Hepatocyte (in vitro differentiated cells): ENCODE measurements at places on chromosomes 3 and 15. TPM values are rescaled to one million over a fixed set of nuclear protein-coding genes. Genes with fewer than 3 reads are reported as not detected.

RAB6B gene
- 2.2 and 9.1 TPM in 2 replicates for total RNA-seq

ROPN1 gene
- total RNA-seq, result not detected in 2 replicates

MAP1A gene
- 6.7 and 9.5 TPM in 2 replicates for total RNA-seq

ALDH1L1 gene
- total RNA-seq, result 15.9 and 25.0 TPM in 2 replicates

CADM2 gene
- 6.2 and 7.8 TPM in 2 replicates for total RNA-seq

GOLGA8M gene
- total RNA-seq, result 1.3 TPM in 1 of 2 replicates, not detected in the other

HIGD2B gene
- not detected in 2 replicates for total RNA-seq

IQCF5 gene
- not detected in 2 replicates for total RNA-seq

OR5K2 gene
- total RNA-seq, result not detected in 2 replicates

TGM4 gene
- 0.43 TPM in 1 of 2 replicates, not detected in the other for total RNA-seq

CPB1 gene
- total RNA-seq, result not detected in 2 replicates

ABHD5 gene
- total RNA-seq, result 26.6 and 29.9 TPM in 2 replicates

LARP6 gene
- total RNA-seq, result 31.9 and 45.9 TPM in 2 replicates

CRBN gene
- total RNA-seq, result 53.9 and 62.7 TPM in 2 replicates

ZDHHC19 gene
- total RNA-seq, result not detected in 2 replicates

KLHL6 gene
- total RNA-seq, result 0.16 and 0.17 TPM in 2 replicates

TCTA gene
- total RNA-seq, result 20.9 and 24.5 TPM in 2 replicates

CTXN2 gene
- total RNA-seq, result 0.12 TPM in 1 of 2 replicates, not detected in the other

VGLL3 gene
- 18.7 and 22.2 TPM in 2 replicates for total RNA-seq

DPPA2 gene
- total RNA-seq, result not detected in 2 replicates

HCLS1 gene
- 1.3 TPM in 2 replicates for total RNA-seq

LMAN1L gene
- total RNA-seq, result not detected in 2 replicates

SLC6A1 gene
- total RNA-seq, result 3.9 and 5.7 TPM in 2 replicates

LIPH gene
- 10.7 and 442 TPM in 2 replicates for total RNA-seq

DNAJA4 gene
- total RNA-seq, result 3.2 and 3.6 TPM in 2 replicates

COL8A1 gene
- total RNA-seq, result 1.0 and 2.4 TPM in 2 replicates

TMEM207 gene
- 2.1 and 2.9 TPM in 2 replicates for total RNA-seq

ECE2 gene
- total RNA-seq, result not detected in 2 replicates

QTRT2 gene
- 14.7 and 18.3 TPM in 2 replicates for total RNA-seq

C3orf70 gene
- 5.1 and 6.0 TPM in 2 replicates for total RNA-seq

TMCO5A gene
- not detected in 2 replicates for total RNA-seq

NSMCE3 gene
- 15.0 and 15.1 TPM in 2 replicates for total RNA-seq

CDHR4 gene
- total RNA-seq, result 0.57 TPM in 1 of 2 replicates, not detected in the other

ITPKA gene
- total RNA-seq, result 18.5 and 20.5 TPM in 2 replicates

UBAP1L gene
- total RNA-seq, result 0.96 and 1.8 TPM in 2 replicates

ATP13A5 gene
- 0.12 TPM in 1 of 2 replicates, not detected in the other for total RNA-seq

AADACL2 gene
- 0.10 and 0.24 TPM in 2 replicates for total RNA-seq

GOLGA6L1 gene
- not detected in 2 replicates for total RNA-seq

ZNF860 gene
- total RNA-seq, result 0.80 and 2.2 TPM in 2 replicates

SLC51A gene
- total RNA-seq, result 3.9 and 6.3 TPM in 2 replicates

SEMA3F gene
- total RNA-seq, result 11.8 and 15.5 TPM in 2 replicates

ERC2 gene
- total RNA-seq, result 4.7 and 5.3 TPM in 2 replicates

STX19 gene
- total RNA-seq, result 0.16 and 0.47 TPM in 2 replicates

SKIL gene
- total RNA-seq, result 79.3 and 87.5 TPM in 2 replicates

SUCNR1 gene
- 0.80 and 1.7 TPM in 2 replicates for total RNA-seq
